Fibroblast of gingiva (primary cell): ENCODE measurements at places on chromosomes 6 and 20.

- no peak for DNase-seq
Measured at GRCh38 chr20:9686455-9686854, 152.4 kb downstream of the PAK5 start.

DNA sequence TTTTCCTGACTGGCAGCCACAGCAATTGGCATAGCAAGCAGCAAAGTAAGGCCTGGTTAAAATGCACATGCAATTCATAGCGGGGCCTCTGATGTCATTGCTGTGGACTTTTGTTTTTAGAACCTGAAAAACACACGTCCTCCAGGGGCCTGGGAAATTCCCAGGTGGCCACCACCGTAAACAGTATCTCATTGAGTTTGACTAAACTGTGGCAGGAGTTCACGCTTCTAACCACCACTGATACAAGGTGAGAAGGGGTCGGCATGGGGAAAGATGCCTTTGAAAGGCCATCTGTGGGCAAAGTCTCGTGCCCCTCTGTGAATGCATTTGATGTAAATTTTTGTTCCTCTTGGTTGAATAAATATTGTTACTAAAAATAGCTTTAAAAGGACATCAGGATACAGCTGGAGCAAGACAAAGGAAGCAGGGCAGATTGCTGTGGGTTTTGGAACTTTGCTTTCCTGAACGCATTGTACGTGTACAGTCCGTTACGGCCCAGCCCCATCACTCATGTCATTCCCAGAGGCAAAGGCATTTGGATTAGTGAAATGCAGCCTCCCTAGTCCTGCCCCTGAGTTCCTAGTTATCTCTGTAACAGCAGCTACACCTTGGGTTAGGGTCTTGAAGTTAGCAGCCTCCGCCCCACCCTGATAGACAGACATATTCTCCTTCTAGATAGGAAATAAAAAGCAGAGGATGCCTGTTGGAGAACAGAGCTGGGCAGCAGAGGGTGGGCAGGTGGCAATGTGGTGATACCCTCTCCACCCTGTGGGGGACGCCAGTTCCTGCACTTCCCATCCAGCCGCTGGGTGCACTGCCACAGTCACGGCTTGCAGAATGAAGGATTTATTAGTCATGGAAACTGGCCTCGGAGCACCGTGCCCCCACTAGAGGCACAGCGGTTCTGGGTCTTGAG is 80.3 kb downstream of the ZDHHC14 start:
- no peak for DNase-seq

GRCh38 chr6:10599046-10599445 is 77.9 kb downstream of the GCNT2 start:
- DNase-seq, result no peak

- DNase-seq, result no peak
Measured at GRCh38 chr20:36682311-36682710, 36.3 kb upstream of the SLA2 start.

GRCh38 chr6:166999884-167000253 is 672 bp downstream of the CEP43 start:
- no peak for DNase-seq

DNA sequence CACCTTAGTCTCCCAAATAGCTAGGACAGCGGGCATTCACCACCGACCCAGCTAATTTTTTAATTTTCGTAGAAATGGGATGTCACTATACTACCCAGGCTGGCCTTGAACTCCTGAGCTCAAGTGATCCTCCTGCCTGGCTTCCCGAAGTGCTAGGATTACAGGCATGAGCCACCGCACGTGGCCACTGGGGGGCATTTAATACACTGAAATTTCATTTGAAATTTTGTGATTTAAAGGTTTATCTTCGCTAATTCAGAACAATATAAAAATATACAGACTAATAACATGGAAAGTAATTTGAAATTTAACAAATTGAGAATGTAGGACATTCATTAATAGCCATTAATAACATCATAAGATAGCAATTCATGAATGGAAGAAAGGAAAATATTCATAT is 20.5 kb upstream of the TBC1D32 start:
- DNase-seq, result no peak

DNA sequence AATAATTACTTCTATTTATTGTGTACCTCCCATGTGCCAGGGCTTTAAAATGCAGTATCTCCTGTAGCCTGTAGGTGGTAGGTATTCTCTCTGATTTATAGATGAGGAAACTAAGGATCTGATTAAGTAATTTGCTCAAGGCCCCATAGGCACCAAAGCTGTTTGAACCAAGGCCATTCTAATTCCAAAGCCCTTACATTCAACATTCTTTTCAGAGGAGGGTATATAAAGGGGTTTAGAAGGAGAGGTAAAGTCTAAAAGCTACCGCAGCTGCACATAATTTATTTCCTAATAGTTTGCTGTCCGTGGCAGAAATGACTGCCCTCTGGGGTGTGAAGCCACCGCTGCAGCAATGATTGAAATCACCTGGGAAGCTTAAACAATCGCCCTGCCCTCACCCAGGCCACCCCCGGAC is 95.0 kb upstream of the FAM8A1 start:
- peak; percentile 6 for DNase-seq

DNA sequence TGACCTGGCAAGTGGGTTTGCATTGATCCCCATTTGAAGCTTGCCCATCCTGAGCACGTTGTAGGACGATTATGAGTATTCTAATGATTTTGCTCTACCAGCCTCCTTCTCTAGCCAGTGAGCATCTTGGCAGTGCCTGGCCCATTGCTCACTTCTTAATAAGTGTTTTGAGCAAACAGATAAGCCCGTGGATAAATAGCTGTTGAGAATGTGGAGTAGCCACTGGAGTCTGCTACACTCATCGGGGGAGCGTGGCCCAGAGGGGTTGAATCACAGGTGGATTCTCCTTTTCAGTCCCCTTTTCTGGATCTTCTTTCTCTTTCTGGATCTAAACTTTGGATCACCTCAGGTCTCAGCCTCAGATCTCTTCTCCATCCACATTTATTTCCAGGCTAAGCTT is 15.9 kb upstream of the EDN3 start:
- DNase-seq, result no peak

DNA sequence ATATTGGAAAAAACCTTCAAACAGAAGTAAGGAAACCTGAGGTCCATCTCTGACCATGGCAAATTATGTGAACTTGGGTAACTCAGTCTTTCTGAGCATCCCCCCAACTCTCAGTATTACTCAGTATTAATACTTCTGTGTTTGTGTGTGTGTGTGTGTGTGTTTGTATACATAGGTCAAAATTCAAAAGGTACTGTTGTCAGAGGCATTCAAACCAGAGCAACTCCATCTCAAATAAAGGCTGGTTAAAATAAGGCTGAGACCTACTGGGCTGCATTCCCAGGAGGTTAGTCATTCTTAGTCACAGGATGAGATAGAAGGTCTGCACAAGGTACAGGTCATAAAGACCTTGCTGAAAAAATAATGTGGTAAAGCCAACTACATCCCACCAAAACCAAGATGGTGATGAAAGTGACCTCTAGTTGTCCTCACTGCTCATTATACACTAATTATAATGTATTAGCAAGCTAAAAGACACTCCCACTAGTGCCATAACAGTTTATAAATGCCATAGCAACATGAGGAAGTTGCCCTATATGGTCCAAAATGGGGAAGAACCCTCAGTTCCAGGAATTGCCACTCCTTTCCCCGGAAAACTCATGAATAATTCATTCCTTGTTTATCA is 33.3 kb upstream of the SLC22A16 start:
- DNase-seq, result peak; percentile 31

DNA sequence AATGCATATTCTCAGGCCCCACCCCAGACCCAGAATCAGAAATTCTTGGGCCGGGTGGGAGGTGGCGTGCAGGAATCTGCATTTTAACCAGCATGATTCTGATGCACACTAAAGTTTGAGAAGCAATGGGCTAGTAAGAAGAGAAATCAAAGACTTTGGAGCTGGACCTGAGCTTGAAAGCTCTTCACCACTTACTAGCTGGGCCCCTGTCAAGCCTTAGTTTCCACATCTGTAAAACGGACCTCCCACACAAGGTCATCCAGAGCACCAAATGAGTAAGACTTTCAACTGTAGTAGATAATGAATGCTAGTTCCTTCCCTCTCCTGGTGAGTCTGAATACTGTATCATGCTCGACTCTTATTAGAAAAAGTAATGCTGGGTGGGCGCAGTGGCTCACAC is 87.0 kb downstream of the TBC1D7 start:
- DNase-seq, result no peak

GRCh38 chr20:4613184-4613583 is 108.5 kb upstream of the PRND start:
- DNase-seq, result no peak

- peak; percentile 94 for DNase-seq
Measured at GRCh38 chr20:51562332-51563173, 20.0 kb upstream of the NFATC2 start.

DNA sequence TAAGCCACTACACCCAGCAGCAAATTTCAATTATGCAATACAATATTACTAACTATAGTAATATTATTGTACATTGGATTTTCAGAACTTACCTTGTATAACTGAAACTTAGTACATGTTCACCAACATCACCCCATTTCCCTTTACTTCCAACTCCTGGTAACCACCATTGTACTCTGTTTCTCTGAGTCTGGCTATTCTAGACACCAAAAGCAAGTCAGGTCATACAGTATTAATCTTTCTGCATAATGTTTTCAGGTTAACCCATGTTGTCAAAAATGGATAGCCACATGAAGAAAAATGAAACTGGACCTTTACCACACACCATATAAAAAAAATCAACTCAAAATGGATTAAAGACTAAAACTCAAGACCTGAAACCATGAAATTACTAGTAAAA is 558.2 kb downstream of the MMUT start:
- DNase-seq, result no peak

DNA sequence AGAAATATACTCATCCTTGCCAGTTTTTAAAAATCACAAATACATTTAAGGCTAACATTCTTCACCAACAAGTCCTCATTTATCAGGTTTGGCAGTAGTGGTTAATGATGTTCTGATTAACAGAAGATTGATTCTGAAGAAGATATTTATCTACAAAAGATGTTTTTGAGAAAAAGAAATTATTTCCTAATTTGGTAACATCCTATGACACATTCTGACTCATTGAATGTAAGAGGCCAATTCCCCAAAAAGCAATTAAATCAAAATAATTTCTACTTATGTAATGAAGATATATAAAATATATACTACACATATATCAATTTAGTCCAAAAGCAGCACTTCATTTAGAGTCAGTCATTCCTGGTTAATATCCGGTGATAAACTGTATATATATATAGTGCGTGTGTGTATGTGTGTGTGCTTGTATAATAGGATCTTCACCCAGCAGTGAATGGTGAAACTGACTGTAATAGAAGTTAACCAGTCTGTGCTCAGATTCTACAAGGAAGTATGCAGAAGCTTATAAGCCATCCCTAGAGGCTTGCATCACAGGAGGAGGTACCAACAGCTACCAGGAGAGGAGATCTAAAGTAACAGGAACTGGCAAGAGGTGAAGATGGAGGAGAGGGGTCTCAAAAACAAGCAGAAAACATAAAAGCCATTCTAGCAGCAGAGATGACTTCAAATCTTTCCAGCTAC is 82.9 kb upstream of the MARCKS start:
- peak; percentile 77 for DNase-seq

GRCh38 chr6:93970684-93971083 is 551.3 kb upstream of the EPHA7 start:
- no peak for DNase-seq

- DNase-seq, result no peak
Measured at GRCh38 chr20:46624946-46625345, 26.3 kb downstream of the SLC13A3 start.

DNA sequence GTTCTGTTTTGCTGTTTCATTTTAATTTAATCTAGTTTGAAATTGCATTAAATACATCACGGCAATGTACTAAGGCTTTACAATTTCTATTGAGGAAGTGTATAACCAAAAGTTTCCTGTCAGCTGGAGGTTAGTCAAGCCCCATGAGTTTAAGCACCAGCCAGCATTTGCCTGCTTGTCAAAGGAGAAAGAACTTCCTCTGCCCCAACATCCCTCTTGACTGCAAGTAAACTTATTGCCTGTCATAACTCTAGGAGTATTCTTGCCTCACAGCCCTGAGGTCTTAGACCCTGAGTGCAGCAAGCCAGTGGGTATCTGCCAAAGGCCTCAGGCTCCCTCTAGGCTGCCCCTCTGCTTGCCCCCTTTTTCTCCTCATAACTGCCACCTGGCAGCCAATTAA is 106.7 kb upstream of the INSM1 start:
- DNase-seq, result no peak

GRCh38 chr6:89792881-89793280 is 26.7 kb downstream of the MDN1 start:
- peak; percentile 13 for DNase-seq

DNA sequence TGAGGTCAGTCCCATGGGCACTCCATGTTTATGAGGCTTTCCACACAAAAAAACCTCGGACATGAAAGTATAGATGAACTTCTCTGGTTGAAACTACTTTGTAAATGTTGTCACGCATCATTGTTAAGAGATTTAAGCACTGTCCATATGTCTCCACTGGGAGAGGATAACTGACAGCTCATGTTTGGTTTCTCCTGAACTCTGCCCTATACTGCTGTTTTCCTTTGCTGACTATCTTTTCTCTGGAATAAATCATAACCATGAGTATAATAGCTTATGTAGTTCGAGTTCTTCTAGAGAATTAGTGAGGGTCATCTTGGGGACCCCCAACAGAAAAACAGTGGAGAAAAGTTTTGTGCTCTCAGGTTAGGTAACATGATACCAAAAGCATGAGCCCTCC is 14.3 kb downstream of the THEMIS start:
- no peak for DNase-seq

GRCh38 chr20:18632196-18632789 is 44.4 kb downstream of the DTD1 start:
- peak; percentile 51 for DNase-seq

GRCh38 chr6:18446771-18447170 is 59.6 kb downstream of the RNF144B start:
- no peak for DNase-seq

DNA sequence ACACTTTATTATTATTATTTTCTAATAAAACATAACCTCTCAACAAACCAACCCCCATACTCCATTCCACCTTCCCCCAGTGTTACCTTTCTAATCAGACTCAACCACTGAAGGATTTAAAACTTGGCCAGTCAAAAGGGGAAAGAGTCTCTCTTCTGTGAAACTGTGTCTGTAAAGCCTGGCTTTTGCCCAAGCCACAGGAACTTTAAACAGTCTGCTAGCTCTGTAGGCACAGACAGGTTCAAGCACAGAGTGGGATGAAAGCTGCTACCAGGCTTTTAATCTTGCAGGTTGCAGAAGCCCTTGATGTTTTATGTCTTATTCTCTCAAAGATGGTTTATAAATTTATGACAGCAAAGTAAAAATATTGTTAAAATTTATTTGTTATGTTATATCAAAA is 585.7 kb downstream of the TENT5A start:
- DNase-seq, result peak; percentile 16

DNA sequence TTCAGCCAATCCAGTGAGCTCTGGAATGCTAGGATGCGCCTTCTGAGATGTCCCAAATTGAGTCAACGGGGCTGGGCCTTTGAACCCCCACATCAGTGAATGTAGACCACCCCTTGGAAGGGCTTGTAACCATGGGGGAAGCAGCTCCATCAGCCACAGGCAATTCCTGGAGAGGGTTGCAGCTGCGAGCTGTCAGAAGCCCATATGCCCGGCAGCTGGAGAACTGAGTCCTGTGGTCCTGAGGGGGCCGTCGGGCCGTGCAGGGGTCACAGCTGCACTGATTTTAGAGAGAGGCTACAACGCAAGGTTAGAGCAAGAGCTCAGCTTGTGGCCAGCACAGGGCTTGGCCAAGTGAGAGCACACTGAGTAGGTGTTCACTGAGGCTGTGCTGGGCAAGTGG is 121.3 kb downstream of the TOX2 start:
- DNase-seq, result no peak

- DNase-seq, result no peak
Measured at GRCh38 chr6:9020001-9020400, 584.7 kb upstream of the SLC35B3 start.
